ENCODE measurements at places on chromosomes 16 and 17.

DNA sequence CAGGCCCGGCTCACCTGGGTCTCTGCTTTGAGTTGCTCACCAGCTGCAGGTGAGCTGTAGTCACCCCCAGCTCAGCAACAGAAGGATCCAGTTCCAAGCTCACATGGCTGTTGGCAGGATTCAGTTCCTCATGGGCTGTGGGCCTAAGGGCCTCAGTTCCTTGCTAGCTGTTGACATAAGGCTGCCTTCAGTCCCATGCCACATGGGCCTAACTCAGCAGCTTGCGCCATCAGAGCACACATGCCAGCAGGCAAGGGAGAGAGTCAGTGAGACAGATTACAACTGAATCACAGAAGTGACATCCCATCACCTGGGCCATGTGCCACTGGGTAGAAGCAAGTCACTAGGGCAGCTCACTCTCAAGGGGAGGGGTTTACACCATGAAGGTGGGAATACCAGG is 24.7 kb downstream of the PSMD7 start:
- DNase-seq, result no peak

GRCh38 chr16:74682556-74682955 is 15.9 kb upstream of the RFWD3 start:
- DNase-seq, result no peak

GRCh38 chr16:87464691-87465300 is 28.0 kb downstream of the ZCCHC14 start:
- DNase-seq, result peak; percentile 90

GRCh38 chr16:85310868-85311585 is 198.8 kb upstream of the CIBAR2 start:
- DNase-seq, result no peak

- no peak for DNase-seq
These were observed 48.2 kb downstream of the CCDC42 start for GRCh38 chr17:8696426-8696825.

GRCh38 chr16:14420721-14421488 is 209.2 kb downstream of the PARN start:
- no peak for DNase-seq

- DNase-seq, result no peak
These were observed 826.2 kb downstream of the CDH8 start for GRCh38 chr16:61210076-61210475.

- DNase-seq, result no peak
These were observed at the start of gene PGP for GRCh38 chr16:2214719-2214968. Gene PGP, minus strand, starts transcription at chr16:2214840. Its CDS starts 63 bp downstream, at chr16:2214777.

- DNase-seq, result no peak
These were observed 25.3 kb downstream of the USP43 start for GRCh38 chr17:9670596-9670995.

GRCh38 chr16:77823067-77823466 is 34.7 kb downstream of the VAT1L start:
- no peak for DNase-seq

GRCh38 chr17:32631341-32632096 is 144.7 kb downstream of the CDK5R1 start:
- DNase-seq, result no peak

DNA sequence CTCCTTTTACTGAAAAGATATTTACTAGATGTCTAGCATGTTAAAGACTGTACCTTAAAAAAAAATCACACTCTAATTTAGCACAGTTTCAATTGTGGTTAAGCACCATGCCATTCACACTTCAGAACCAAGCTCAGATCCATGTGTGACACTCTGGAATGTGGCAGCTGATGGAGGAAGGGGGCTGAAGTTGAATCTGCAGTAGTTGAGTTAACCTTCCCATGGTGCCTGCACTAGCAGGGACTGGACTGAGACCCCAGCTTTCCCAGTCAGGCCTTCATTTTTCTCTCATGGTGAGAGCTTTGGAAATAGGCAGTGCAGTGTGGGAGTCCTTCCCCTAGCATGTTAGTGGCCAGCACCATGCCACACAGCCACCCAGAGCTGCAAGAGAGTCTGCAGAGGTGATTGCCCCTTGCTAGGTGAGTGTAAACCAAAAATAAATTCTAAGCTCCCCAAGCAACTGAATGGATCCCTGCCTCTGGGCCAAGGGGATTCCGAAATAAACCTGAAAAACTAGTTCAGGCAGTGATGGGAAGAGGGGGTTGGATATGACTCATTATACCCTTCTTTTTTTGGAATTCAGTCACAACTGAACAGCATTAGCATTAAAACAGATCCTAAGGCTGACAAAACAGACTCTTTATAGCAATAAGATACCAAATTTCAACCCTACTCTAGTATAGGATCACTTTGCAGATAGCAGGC is 208.5 kb downstream of the WWOX start:
- no peak for DNase-seq

DNA sequence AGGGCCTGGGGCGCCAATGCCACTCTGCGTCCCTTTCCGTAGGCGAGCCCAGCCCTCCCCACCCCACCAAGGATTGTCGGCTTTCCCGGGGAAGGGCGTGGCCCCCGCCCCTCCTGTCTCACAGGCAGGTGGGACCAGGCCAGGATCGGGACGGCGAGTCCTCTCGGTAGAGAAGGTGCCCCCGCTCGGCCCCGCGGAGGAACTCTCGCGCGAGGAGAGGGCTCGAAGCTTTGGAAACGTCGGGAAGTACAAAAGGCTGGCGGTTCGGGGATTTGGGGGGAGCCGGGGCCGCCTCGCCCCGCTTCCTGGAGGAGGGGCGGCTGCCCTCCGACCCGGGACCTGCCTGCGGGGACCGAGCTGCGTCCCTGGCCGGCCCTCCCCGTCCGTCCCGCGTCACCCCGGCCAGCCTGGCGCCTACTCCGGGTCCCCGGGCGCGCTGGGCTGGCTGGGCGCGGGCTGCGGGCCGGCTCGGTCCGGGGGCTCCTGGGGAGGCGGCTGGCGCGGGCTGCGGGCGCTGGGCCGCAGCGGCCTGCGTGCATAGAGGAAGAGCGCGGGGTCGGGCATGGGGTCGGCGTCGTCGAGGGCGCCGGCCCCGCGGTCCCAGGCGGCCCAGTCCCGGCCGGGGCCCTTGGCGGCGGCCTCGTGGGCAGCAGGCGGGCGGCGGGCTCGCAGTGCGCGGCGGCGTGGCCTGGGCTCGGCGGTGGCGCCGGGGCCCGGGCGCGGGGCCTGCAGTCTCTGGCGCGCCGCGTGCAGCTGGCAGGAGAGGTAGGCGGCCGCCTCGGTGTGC is 12.6 kb upstream of the CLUH start:
- no peak for DNase-seq

- no peak for DNase-seq
These were observed 1473.1 kb downstream of the CDH8 start for GRCh38 chr16:60563166-60563565.

DNA sequence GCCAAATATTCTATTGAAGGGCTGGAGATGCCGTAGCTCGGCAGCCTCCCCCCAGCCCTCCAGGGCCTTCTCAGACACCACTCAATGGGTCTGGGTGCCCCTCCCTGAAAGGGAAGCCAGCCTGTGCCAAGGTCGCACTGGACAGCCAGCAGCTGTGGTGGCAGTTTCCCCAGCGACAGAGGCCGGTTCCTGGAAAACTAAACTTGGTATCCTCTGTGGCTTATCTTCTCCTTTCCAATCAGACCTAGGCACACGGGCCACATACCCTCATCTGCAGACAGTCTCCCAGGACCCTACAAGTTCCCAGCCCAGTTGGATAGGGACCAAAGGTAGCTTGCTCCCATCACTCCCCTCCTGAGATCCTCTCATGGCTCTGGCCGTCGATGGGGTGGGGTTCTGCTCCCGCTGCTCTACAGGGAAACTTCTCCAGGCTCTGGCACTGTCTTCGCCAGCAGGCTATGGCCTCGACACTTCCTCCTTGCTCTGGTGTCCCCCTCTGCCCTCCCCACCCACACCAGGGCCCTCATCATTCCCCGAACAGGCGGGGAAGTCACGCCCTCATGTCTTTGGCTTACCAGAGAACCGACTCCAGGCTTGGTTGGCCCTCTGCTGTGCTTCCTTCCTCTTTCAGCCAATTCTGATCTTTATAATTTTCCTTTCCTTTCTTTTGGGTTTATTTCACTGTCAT is 18.3 kb upstream of the IL21R start:
- no peak for DNase-seq

DNA sequence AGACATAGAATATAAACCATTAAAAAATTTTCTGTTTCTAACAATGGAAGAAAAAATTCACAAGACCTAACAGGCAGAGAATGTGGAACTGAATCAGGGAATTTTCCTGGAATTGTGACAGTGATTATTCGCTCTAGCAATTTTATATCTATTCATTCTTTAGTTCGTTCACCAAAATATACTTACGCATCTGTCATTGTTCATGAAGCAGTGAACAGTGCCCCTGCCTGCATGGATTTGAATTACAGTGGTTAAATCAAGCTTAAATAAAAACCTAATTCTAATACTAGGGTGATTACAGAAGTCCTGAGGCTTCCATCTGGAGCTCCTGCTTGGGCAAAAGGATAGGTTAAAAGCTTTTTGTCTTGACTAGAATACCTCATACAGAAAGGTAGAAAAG is 48.6 kb downstream of the ABCA8 start:
- DNase-seq, result peak; percentile 9

DNA sequence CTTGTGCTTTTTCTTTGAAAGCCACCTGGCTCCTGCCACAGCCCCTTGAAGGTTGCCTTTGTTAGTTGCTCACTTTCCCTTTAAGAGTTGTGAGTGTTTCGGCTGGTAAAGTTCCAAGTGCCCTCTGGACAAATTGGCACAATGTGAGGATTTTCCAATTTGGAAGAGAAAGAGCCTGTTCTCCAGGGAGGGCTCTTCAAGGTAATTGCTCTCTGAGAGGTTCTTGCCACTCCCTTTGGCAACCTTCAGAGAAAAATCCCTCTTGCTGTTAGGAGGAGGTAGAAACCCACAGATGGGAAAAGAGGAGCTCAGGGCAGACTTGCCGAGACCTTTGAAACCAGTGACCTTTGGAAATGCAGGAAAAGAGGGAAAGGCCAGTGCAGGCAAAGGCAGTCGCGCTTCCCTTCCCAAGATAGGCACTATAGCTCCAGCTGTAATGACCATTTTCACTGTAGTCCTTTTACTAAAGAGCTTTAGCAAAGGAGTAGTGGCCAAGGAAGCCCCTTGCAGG is 49.0 kb upstream of the AKAP1 start:
- no peak for DNase-seq

DNA sequence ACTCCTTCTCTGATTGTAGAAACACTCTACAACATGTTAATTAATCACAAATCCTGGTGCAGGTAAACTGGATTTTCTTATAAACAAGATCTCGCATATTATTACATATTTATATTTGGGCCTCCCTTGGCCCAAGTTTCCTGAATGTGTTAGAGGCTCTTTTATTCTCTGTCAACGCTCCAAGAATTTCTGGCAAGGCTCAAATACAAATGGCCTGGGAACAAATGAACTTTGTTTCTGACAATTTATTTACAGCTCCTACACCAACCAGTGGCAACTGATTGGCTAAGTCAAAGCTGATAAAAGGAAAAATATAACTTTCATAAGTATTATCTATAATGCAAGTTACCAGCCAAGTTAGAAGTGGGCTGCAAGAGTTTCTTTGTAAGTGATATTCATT is 64.9 kb upstream of the CORO6 start:
- DNase-seq, result no peak

- no peak for DNase-seq
These were observed 193.0 kb downstream of the SPECC1 start for GRCh38 chr17:20202141-20202621.

DNA sequence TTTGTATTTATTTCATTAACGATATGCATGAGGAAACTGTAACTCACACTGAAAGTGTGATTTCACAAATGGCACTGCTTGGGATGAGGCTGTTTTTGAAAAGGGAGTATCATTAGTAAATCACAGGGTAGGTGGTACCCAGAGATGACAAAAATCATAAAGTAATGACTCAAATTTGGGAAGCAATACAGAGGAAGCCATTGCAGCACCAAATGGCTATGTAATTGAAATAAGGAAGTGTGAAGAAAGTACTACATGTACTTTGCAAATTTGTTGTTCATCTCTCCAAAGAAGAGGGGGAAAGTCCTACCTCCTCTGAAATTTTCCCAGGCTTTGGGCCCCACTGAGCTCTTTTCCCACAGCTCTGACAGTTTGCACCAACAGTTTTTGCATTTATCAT is 12.3 kb upstream of the ABCC12 start:
- no peak for DNase-seq

DNA sequence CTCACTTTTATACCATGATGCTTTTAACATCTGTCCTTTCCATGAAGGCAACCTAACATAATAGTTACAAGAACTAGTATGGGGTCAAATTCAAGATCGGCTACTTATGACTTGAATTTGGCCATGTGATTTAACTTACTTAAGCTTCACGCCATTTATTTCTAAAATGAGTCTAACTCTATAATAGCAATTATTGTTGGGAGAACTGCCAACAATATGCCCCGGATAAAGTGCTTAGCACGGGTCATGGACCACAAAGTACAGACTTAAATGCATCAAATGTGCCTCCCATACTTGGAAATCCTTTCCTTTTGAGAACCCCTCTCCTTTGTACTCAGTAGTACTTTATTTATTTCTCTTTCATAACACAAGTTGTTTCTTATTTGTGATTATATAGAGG is 1603.6 kb upstream of the GOT2 start:
- no peak for DNase-seq

GRCh38 chr16:474420-475122 is 49.1 kb downstream of the RAB11FIP3 start:
- peak; percentile 88 for DNase-seq
